Stimulated activated CD4-positive, alpha-beta T cell treated with anti-CD3 and anti-CD28 coated beads, TNF-alpha, amount 100 ng/mL, for 48 hours (primary cell): ENCODE measurements at places on chromosomes 2 and 18.

DNA sequence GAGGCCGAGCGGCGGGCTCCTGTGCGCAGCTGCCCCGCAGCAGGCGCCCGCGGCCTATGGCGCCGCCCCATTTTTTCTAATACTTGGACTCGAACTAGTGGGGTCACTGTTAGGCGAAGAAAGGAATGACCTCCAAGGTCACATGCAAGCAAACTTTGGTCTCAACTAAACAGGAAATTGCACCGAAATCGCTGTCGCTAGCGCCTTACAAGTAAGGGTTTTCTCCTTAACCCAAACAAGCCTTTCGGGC is 339 bp downstream of the ACAA2 start:
- no peak for DNase-seq

- DNase-seq, result no peak
Observed at GRCh38 chr18:59993560-59993959, 93.8 kb downstream of the PMAIP1 start.

DNA sequence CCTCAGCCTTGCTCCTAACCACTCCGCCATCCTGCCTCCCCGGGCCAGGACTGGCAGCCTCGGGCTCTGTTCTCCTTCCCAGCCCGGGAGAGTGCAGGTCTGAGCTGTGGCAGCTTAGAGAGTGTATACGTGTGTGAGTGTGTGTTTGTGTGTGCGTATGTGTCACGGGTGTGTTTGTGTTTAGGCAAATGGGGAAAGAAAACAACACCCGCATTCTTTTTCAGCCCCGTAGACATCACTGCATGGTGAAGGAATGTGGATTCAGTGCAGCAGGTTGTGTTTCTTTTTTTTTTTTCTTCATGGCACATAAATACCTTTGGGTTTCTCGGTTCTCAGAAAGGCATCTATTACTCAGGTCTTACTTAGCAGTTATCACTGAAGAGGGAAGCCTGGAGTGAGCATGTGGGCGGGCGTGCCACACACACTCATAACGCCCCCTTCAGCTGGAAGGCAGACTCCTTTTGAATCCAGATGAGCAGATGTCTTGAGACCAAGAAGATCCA is 44.2 kb downstream of the GLI2 start:
- no peak for DNase-seq

DNA sequence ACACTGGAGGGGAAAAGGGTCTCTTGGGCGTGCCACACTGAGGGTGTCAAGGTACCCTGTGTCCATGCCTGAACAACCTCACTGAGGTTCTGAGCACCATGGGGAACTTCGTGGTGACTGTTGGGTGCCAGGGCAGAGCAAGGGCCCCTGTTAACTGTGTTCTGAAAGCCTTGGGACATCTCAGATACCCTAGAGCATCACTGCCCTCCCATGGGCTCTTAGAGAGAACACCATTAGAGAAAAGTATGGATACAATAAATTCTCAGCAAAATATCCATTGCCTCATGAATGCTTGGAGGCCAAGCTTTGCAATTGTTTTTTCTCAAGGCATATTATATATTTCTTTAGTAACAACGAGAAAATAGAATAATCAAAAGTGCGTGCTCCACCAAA is 488.5 kb upstream of the NRP2 start:
- no peak for DNase-seq

GRCh38 chr18:55031576-55031975 is 72.3 kb upstream of the CCDC68 start:
- DNase-seq, result no peak

- no peak for DNase-seq
Observed at GRCh38 chr2:108314586-108315296, 26.0 kb downstream of the SULT1C2 start.

- no peak for DNase-seq
Observed at GRCh38 chr18:75128911-75129716, 79.8 kb downstream of the PTGR3 start.

DNA sequence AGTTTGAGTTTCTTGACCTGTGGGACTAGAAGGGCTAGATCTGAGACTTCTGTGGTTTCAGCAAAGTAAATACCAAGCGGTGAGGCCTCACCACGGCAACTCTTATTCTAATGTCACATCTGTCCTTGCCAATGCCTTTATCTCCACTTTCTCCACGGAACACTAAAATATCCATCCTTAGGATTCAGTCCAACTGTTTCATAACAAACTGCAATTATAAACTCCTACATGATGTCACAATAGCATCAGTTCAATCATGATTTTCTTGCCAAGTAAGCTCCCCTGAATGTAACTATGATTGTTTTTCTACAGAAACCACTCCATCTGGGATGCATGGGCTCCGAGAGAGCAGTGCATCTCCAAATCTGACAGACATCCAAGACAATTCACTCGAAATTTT is 79.6 kb downstream of the LRATD1 start:
- DNase-seq, result no peak

- DNase-seq, result no peak
Observed at GRCh38 chr2:128491692-128492244, 173.1 kb upstream of the HS6ST1 start.

- no peak for DNase-seq
Observed at GRCh38 chr2:120938045-120938771, 202.5 kb downstream of the GLI2 start.

DNA sequence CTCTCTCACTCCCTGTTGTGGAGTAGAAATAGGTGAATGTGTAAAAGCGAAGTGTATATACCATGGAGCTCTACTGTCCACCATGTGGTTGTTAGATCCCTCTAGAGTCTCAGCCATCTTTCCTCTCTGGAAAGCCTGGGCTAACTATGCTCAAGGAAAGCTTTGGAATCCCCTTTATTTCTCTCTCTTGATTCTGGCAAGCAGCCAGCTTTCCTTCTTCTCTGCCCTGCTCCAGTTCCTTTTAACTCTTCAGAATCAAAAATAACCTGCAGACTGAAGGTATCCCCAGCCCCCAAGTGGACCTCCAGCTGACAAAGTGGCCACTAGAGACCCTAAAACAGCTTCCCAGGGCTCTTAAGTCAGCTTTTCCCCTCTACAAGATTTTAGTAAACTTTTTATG is 381.9 kb downstream of the PLCL1 start:
- DNase-seq, result no peak
